ENCODE measurements at places on chromosomes 7 and 10.

GRCh38 chr10:58807629-58808022 lies 295.0 kb downstream of the BICC1 start:
- no peak for DNase-seq

GRCh38 chr10:127619546-127620325 lies 70.6 kb downstream of the NPS start:
- DNase-seq: no peak

- no peak for DNase-seq
These were observed 131.7 kb downstream of the EMX2 start for GRCh38 chr10:117674201-117674600.

- no peak for DNase-seq
These were observed 39.7 kb downstream of the DRGX start for GRCh38 chr10:49356181-49356580.

DNA sequence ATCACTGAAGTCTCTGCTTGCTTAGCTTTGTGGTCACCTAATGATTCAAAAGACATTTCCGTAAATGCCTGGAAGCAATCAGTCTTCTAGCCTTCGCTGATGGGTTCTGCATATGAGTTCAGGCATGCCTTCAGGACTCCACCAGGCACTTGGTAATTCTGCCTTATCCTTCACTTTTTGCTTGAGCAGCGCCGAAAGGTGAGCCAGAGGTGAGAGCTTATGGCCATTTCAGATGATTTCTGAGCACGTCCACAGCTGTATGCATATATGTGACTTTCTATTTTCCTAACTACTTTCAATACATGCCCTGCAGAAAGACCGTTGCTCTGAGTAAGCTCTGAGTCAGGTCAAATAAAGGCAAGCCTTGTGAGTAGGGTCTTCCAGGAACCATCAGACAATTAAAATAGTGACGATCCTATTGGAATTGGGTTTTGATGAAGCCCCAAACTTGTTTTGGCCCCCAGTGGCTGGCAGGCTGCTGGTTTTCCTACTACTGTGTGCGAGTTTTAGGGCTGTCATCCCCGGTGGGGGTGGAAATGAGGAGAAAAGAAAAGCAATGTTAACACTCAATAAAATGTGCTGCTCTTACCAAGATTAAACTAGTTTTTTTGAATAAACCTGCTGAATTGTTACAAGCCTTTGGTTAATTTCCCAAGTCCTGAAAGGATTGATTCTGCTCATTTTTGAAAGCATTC lies 154.4 kb upstream of the AKR1E2 start:
- DNase-seq: no peak

DNA sequence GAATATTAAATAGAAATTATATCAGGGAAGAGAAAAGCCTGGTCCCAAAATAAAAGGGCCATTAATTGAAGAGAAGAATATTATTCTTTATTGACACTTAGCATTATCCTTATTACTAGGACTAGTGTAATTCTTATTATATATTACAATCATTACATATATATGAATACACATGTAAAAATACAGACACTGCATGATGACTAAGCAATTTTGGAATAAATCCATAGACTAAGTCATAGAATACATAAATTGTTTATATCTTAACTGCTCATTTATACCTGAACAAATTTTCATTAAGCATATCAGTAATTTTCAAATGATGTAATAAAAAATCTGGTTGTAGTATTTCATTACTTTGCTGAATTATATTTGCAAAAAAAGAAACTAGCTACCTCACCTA lies 29.7 kb upstream of the SLC13A1 start:
- no peak for DNase-seq

- DNase-seq: no peak
These were observed 129.0 kb downstream of the ARHGAP22 start for GRCh38 chr10:48475943-48476278.

GRCh38 chr10:47044741-47045140 lies 133.5 kb downstream of the PTPN20 start:
- DNase-seq: no peak

GRCh38 chr10:113099431-113100183 lies 149.6 kb downstream of the TCF7L2 start:
- no peak for DNase-seq

GRCh38 chr7:4227105-4228010 lies 454.7 kb upstream of the FOXK1 start:
- no peak for DNase-seq

DNA sequence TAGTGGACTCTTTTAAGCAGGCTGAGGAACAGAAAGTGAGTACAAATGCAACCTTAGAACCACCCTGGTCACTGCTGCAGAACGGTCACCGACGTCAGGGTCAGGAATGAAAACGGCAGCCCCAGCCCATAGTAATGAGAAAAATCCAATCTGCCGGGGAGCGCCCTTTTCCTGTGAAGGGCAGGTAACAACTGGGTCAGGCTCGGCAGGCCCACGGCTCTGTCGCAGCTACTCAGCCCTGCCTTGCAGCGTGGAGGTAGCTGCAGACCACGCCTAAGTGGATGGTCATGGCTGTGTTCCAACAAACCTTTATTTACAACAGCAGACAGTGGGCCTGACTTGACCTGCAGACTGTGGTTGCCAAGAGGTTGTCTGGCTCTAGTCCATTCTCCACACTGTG lies 563.2 kb downstream of the DNAJB6 start:
- DNase-seq: no peak

DNA sequence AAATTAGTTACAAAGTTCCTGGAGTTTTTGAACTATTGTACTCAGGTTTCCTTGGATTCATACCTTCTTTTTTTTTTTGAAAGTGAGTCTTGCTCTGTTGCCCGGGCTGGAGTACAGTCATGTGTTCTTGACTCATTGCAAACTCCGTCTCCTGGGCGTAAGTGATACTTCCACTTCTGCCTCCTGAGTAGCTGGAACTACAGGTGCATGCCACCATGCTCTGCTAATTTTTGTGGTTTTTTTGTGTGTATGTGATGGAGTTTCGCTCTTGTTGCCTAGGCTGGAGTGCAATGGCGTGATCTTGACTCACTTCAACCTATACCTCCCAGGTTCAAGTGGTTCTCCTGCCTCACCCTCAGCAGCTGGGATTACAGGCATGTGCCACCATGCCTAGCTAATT lies 22.3 kb downstream of the MCM10 start:
- no peak for DNase-seq

DNA sequence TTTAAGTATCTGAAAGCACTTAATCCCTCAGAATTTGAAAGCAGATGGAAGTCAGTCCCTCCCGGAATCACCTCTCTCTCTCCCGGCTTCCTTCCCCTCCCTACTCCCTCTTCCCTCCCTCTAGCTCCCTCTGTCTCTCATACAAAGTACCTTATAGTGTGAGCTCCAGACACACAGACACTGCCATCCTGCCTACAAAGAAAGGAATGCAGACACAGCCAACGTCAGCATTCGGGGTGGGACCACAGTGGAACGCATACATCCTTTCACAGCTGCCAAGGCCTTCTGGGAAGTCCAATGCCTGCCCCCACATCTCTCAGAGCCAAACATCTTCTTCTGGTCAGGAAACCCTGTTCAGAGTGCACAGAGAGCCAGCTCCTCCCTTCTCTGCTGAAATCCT lies 9.3 kb downstream of the NOD1 start:
- DNase-seq: no peak

- no peak for DNase-seq
These were observed 165.7 kb downstream of the CPEB3 start for GRCh38 chr10:92125144-92125543.

GRCh38 chr7:8669501-8669851 lies 236.1 kb downstream of the NXPH1 start:
- DNase-seq: no peak

- no peak for DNase-seq
These were observed 187.8 kb downstream of the GNAT3 start for GRCh38 chr7:80324032-80324431.

GRCh38 chr10:30944005-30944404 lies 87.7 kb downstream of the ZNF438 start:
- DNase-seq: no peak

GRCh38 chr10:3757638-3758490 lies 27.1 kb downstream of the KLF6 start:
- no peak for DNase-seq

DNA sequence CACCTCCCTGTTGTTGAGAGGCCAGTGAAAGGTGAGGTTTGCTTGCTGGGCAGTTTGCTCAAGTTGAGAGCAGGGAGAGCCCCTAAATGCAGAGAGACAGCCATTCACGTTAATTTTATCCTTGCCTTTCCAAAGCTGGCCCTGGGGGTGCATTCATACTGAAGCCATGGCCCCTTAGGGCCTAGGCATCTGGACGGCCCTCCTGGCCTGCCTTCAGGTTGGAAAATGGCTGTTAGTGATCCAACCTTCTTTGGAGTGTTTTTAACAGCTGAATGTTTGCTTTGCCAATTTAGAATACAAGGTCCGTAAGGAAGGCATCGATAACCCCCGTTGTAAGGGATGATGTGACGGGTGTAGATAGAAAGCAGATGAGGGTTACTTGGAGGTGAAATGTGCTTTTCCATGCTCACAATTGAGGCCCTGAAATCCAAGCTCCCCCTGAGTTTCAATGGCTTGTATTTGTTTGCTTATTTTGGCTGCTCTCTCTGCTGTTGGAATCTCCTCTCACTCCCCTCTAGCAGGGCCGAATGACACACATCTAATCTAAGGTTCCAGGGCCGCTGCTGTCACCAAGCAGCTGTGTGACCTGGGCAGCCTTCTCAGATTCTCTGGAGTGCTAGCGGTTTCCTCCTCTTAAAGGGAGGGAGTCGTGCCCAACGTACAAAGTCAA lies 171.6 kb upstream of the MKI67 start:
- DNase-seq: no peak

DNA sequence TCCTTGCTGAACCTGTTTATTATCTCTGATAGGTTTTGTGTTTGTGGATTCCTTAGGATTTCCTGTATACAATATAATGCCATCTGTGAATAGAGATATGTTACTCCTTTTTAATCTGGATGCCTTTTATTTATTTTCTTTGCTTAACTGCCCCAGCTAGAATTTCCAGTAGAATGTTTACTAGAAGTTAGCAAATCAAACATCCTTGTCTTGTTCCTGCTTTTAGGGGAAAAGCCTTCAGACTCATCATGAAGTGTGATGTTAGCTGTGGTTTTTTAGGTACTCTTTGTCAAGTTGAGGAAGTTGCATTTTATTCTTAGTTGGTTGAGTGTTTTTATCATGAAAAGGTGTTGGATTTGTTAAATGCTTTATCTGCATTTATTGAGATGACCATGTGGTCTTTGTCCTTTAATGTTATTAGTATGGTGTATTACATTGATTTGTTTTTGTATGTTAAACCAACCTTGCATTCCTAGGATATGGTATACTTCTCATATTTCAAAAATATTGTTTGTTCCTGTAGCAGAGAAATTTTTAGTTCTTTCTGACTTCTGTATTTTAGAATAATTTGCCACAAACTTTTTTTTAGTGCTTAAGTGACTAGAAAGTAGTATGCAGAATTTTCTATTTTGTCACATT lies 24.3 kb downstream of the PPP2R2D start:
- DNase-seq: no peak

DNA sequence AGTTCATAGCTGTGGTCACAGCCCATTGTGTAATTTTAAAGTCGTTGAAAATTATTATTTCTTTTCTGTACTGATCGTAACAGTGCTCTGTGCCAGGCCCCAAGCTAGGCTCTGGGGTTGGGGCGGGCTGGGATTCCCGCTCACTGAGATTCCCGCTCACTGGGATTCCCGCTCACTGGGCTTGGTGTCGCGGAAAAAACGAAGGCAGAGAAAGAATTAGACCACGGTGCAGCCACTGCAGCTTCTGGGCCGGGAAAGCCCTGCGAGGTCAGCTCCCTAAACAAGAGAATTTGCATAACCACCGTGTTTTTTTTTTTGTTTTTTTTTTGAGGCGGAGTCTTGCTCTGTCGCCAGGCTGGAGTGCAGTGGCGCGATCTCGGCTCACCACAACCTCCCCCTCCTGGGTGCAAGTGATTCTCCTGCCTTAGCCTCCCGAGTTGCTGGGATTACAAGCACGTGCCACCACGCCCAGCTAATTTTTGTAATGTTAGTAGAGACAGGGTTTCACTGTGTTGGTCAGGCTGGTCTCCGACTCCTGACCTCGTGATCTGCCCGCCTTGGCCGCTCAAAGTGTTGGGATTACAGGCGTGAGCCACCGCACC lies 31.2 kb downstream of the FOXK1 start:
- no peak for DNase-seq

- DNase-seq: no peak
These were observed 88.4 kb downstream of the FAS start for GRCh38 chr10:89078724-89079672.

GRCh38 chr7:111041577-111041976 lies 49.4 kb upstream of the LRRN3 start:
- DNase-seq: no peak

GRCh38 chr10:29620112-29620690 lies 14.6 kb downstream of the SVIL start:
- DNase-seq: no peak

GRCh38 chr7:1733908-1734730 lies 64.0 kb downstream of the ELFN1 start:
- DNase-seq: no peak

- no peak for DNase-seq
These were observed 78.8 kb upstream of the ANLN start for GRCh38 chr7:36310897-36311296.

DNA sequence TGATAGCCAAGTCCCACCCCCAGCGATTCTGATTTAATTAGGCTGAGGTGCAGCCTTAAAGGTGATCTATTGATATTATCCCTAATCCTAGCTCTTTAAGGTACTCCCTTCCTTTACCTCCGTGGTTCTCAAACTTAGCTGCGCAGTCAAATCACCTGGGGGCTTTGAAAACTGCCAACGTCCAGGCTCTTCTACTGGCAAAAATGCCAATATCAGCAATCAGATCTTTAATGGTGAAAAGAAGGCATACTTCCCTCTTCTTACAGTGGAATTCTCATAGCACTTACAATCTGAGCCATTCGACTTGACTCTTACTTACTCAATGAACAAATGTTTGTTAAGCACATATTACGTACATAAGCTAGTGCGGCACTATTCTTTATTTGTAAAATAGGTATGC lies 704 bp upstream of the SLC35B4 start:
- DNase-seq: no peak

DNA sequence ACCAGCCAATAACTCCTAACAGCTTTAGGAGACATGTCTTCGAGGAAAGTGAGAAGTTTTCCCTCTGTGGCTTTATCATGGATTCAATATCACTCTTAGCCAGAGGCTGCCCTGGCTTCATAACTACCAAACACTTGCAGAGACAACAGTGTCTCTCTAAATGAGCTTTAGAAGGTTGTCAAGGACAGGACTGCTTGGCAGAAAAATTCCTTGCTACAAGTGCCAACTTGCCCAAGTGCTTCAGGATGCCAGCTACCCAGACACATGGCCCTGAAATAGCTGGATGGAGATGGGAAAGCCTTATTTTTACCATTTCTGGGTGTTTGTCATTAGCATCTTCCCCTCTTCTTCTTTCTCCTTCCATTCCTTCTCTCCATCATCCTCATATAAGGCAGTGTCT lies 137.1 kb upstream of the MDFIC start:
- DNase-seq: no peak
